ENCODE measurements at places on chromosomes 3 and 15. TPM values are rescaled to one million over a fixed set of nuclear protein-coding genes. Genes with fewer than 3 reads are reported as not detected.

Gene SYNPR
- not detected for total RNA-seq

Gene ARNT2
- 0.13 TPM for total RNA-seq

Gene EXD1
- total RNA-seq: not detected

Gene CCDC191
- total RNA-seq: 1.4 TPM

DNA sequence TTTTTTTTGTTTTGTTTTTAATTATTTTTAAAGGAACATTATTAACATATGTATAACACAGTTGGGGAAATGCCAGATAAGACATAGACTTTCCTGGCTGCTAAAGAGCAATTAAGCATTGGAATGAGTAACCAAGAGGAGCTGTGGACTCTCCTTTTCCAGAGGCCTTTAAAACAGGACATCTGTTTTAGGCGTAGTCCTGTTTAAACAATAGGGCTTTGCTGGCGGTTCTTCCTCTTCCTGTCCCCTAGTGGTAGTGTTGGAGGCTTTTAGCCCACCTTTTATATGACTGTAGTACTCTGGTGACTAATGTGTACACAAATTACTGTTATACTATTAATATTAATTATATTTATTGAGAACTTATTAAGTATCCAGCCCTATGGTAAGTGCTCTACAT, 81.9 kb downstream of the PPARG start:
- DNase-seq: no peak

GRCh38 chr3:190192739-190193138, 72.0 kb upstream of the P3H2 start:
- DNase-seq: no peak

DNA sequence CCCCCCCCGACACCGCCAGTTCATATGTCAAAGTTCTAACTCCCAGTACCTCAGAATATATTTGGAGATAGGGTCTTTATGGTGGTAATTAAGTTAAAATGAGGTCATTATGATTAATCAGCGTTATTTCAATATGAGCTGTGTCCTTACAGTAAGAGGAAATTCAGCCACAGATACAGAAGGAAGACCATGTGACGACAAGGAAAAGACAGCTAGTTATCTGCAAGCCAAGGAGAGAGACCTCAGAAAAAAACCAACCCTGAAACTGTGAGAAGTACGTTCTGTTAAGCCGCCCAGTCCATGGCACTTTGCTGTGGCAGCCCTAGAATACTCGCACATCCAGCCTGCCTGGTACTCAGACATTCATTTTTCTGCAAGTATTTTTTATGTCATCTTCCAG, 62.3 kb upstream of the ARL8B start:
- DNase-seq: no peak
